ENCODE measurements at places on chromosomes 2 and 18. TPM values are rescaled to one million over a fixed set of nuclear protein-coding genes. Genes with fewer than 3 reads are reported as not detected.

- DNase-seq, result no peak
Observed at GRCh38 chr2:241867776-241868420, 1.6 kb upstream of the RTP5 start.

GPR39 gene
- total RNA-seq, result 1.3 TPM

DNA sequence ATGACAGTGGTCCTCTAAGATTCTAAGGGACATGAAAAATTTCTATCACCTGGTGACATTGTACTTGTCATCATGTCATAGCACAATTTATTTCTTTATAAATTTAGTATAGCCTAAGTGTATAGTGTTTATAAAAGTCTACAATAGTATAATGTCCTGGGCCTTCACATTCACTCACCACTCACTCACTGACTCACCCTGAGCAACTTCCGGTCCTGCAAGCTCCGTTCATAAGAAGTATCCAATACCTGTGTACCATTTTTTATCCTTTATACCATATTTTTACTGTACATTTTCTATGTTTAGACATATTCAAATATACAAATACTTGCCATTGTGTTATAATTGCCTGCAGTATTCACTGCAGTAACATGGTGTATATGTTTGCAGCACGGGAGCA lies 72.8 kb upstream of the DSEL start:
- DNase-seq, result no peak

PLCD4 gene
- total RNA-seq, result 1.0 TPM

Data from mesenteric fat pad (tissue), 1 donor.